Fibroblast of skin of right quadriceps (primary cell): ENCODE measurements at places on chromosomes 13 and 19.
A peak's percentile ranks its signal among the peaks of the same experiment; 100 is the strongest.

DNA sequence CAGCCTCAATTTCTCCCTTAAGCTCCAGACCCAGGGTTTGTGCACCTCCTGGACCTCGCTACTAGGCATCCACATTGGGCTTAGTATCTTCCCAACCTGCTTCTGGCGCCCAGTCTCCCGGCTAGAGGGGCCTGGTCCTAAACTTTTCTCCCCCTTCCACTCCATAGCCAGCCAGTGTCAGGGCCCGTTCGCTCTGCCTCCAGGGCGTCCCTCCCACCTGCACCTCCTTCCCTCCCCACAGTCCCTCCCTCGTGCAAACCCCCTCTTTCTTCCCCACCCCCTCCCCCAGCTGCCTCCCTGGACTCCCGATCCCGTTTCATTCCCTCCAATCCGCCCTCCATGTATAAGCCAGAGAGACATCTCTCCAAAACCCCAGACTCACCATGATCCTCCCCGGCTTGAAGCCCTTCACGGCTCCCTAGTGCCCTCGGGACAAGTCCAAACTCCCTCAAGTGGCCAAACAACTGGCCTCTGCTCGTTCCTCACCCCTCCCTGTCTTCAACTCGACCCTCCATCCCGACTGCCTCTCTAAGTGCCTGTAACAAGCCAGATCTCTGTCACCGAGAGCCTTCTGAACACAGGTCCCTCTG is 997 bp upstream of the SAMD4B start:
- no peak for DNase-seq

DNA sequence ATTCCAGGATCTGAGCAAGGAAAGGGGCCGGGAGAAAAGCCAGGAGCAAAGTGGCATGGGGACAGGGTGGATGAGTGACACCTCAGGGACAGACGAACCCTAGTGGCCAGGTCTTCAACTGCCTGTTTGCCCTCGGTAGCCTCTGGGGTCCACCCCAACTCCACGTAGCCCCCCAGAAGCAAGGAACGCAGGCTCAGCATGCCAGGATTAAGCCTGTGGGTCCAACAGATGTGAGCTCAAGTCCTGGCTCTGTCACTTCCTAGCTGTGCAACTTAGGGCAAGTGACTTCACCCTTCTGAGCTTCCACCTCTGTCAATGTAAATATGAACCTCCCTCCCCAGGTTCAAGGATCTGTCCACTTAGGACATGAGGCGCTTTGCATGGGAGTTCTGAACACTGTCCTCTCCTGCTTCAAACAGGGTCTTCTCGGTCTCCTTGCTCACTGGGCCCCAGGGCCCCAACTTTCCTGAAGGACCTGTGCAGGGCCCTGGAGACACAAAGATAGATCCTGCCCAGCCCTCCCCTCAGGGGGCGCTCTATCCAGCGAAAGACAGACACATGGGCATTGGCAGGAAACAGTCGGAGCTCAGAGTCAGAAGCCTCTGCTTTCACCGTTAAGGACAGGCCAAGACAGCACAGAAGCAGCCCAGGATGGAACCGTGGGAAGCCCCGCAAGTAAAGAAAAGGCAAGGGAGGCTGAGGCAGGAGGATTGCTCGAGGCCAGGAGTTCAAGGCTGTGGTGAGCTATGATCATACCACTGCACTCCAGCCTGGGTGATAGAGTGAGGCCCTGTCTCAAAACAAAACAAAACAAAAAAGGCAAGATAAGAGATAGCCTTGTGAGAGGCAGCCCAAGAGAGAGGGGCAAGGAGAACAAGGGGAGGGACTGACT is 13.2 kb downstream of the SYDE1 start:
- DNase-seq: no peak

DNA sequence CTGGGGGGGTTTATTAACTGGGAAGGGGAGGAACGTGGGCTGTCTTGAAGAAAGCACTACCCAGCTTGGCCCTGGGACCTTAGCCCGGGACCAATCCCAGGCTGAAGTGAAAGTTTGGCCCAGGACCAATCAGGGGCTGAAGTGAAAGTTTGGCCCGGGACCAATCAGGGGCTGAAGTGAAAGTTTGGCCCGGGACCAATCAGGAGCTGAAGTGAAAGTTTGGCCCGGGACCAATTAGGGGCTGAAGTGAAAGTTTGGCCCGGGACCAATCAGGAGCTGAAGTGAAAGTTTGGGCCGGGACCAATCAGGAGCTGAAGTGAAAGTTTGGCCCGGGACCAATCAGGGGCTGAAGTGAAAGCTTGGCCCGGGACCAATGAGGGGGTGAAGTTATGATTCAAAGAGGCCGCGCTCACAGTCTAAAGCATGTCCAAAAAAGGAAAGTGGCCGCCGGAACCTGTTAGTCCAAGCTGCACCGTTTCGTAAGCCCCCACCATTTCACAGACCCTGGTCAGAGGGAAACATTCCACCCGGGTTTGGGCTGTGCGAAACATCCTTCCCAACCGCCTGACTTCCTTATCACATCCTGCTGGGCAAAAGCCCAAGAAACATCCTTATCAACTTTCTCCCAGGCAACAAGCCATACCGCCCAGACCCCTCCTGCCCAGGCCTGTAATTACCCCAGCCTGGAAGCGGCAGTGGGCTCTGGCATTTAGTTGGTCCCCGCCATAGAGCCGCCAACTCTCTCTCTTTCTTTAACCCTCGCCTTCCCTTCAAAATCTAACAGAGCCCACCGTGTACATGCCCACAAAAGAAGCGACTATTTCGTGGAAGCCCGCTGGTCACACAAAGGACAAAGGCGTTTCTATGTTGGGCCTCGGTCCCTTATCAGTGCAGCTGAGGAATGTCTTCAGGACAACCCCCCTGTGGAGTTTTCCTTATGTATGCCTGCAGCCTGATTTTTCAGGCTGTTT is 1.1 kb downstream of the ZNF850 start:
- DNase-seq: peak; percentile 80

GRCh38 chr13:101514695-101515275 is 62.3 kb downstream of the ITGBL1 start:
- DNase-seq: peak; percentile 63

GRCh38 chr19:47032171-47032811 is 12.7 kb downstream of the NPAS1 start:
- DNase-seq: no peak

- DNase-seq: no peak
Observed at GRCh38 chr13:106096661-106097092, 438.8 kb downstream of the EFNB2 start.

- DNase-seq: peak; percentile 5
Observed at GRCh38 chr13:33953781-33954180, 135.8 kb downstream of the RFC3 start.

DNA sequence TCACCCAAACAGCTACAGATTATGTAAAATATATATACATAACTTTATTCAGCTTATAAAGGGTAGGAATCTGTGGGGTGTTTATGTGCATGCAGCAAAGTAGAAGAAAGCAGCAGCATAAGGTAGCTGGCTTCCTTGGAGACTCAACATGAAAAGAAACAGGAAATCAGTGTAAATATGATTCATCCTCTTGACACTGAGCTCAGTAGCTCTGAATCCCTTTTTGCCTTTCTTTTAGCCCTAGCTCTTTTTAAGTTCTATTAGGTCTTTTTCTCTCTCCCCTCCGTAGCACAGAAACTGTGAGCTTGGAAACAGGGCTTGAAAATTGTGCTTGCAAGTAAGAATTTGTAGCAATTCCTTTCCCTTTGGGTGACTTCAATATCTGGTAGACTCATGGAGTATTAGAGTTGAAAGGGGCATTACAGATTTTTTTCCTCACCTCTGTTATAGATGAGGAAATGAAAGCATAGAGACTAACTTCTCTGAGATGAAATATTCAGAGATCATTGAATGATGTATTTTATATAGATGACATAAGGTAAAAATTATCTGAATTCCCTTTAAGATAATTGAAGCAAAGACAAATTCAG is 314.4 kb downstream of the PCDH9 start:
- DNase-seq: peak; percentile 32

DNA sequence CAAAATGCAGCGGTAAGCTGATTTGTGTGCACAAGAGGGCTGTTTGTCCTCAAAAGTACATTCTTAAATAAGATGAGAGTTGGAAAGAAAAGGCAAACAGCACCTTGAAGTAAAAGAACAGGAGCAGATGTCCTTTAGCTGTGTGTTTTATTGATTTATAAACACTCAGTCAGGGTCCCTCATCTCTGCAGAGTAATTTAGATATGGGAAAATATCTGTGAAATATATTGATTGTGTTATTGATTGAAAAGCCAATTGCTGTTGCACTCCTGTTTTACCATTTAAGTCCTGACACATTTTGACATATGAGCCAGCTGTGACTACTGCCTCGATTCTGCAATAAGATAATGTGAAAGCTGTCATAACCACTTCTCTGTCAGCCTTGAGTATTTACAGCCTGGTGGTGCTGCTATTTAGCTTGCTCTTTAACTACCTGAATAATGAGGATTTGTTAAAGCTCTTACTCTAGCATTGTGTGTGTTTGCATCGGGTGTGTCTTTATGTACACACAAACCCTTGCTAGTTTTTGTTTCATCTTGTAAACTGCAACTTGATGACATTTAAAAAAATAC is 550.1 kb downstream of the DACH1 start:
- no peak for DNase-seq

DNA sequence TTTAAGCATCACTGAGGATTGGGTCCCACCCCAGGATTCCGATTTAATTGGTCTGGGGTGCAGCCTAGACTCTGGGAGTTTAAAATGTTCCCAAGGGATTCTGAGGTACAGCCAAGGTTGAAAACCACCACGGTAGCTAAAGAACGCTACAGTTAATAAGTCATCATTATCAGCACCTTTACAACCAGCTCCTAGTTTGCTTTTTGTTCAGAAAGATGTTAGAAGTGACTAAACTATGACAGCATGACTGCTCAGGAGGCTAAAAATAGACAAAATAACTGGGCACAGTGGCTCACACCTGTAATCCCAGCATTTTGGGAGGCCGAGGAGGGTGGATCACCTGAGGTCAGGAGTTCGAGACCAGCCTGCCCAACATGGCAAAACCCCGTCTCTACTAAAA is 11.7 kb upstream of the EPSTI1 start:
- DNase-seq: no peak

GRCh38 chr19:16293118-16294091 is 31.2 kb upstream of the KLF2 start:
- peak; percentile 92 for DNase-seq

DNA sequence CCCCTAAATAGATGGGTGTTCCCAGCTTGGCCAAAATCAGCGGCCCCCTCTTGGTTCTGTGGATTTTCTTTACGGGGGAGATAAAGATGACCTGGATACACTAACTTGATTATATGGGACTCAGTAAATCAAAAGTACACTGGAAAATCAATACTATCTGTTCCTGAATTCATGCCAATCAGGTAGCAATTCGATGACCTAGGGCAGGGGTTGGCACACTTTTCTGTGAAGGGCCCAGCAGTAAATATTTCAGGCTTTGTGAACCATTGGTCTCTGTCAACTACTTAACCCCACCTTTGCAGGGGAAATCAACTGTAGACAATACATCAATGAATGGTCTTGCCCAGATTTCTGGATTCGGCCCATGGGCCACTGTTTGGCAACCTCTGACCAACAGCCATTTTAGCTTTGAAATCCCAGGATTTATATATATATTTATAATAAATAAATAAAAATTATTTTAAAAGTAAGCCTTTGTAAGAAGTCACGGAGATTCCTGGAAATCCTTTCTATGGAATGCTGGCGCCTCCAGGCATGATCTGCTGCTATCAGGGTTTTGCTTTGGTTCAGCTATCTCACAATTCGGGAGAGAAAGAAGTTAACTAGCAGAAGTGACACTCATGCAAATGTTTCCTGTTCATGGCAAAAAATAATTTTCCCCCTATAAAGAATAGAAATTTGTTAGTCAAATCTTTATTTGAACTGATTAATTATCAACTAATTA is 32.8 kb downstream of the SLC15A1 start:
- no peak for DNase-seq

DNA sequence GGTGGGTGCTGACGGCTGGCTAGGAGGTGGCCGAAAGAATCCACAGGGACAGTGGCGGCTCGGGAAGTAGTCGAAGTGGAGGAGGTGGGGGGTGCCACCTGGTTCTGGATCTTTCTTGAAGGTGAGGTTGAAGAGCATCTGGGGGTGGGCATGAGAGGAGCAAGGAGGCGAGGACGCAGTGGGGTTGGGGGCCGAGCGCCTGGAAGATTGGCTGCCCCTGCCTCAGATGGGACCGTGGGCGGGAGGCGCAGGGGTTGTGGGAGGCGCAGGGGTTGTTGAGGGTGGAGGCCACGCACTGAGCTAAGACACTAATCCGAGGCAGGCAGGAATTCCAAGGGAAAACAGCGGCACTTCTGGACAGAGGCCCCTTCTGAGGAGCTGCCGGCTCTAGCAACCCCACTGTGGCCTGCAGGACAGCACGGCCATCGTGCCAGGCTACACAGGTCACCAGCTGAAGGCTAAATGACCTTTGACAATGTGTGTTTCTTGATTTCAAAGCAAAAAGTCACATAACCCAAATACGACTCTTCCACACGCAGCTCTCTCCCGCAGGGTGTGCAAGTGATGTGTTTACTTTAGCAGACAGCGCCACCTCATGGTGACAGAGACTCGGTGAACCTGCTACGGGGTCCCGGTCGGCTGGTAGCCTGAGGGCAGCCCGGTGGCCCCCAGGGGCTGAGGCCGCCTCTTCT is 44.1 kb upstream of the RANBP3 start:
- peak; percentile 74 for DNase-seq

- DNase-seq: no peak
Observed at GRCh38 chr19:30978639-30979038, 370.6 kb downstream of the TSHZ3 start.

DNA sequence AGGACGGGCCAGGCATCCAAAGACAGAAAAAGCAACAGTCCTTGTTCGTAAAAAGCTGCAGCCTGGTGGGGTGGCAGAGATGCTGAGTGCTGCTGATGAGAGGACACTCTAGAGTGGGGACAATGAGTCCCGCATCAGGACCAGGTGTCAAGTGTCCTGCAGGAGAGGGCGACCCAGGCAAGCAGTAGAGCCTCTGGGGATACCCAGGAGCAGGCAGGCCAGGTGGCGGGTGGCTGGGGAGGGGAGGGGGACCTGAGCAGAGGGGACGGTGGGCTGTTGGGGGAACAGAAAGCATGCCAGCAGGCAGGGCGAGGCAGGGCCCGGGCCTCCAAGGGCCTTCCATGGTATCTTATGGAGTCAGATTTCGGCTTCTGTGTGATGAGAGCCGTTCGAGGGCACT is 35.8 kb downstream of the GGACT start:
- DNase-seq: no peak

GRCh38 chr13:42106998-42107397 is 58.5 kb downstream of the DGKH start:
- no peak for DNase-seq

- DNase-seq: peak; percentile 24
Observed at GRCh38 chr13:76725211-76725610, 161.0 kb downstream of the KCTD12 start.

DNA sequence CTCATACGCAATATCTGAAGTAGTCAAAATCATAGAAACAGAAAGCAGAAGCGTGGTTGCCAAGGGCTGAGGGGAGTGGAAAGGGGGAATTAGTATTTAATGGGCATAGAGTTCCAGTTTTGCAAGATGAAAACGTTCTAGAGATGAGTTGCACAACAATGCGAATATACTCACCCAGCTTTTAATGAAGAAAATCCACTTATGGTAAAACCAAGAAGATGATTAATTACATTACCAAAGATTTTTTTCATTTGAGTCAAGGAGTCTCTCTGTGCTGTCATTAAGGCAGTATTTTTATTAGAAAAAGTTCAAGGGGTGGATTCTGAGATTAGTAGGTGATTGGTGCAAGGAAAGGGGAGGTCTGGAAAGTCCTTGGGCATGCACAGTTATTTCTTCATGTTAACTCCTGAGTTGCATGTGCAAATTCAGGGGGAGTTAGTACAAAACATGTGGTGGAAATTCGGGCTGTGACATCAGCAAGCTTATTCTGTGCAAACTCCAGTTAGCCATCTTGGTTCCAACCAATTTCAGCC is 6.9 kb upstream of the CBY2 start:
- DNase-seq: peak; percentile 46
